Pons (tissue), 1 donor: ENCODE measurements at places on chromosomes 1 and 21.

- DNase-seq, result no peak
Measured at GRCh38 chr1:211497489-211498045, 5.6 kb upstream of the RD3 start.

DNA sequence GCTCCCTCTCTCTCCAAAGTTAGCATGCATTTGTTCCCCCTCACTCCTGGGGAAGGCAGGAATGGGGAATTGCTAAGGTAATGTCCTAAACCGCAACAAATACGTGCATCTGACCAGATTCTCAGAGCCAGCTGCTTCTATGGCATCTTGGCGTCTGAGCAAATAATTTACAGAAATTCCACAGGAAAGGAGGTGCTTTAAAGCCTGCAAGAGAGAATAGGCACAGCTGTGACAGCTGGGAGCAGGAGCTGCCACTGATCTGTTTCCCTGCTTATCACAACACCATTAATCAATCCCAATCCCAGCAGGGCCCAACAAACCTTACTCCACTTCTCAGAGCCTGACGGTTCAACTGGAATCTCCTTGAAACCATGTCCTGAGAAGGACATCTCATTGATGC is 83.5 kb upstream of the ZNF281 start:
- no peak for DNase-seq

DNA sequence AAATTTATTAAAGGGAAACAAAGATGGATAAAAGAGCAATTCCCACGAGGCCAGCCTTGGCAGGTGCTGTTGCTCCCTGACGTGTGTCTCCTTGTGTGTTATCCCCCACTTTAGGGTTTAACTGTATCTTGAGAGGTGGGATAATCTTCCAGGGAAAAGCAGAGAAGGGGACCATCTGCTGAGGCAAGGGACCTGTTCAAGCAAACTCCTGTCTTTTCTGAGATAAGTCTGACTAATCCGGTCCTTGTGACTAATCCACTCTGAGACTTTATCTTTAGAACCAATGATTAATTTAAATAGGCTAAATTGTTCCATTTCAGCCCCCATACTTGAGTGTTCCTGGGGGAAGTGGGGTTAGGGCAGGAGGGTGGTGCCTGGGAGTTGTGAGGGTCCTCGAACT is 163.6 kb downstream of the CAMTA1 start:
- DNase-seq, result no peak

DNA sequence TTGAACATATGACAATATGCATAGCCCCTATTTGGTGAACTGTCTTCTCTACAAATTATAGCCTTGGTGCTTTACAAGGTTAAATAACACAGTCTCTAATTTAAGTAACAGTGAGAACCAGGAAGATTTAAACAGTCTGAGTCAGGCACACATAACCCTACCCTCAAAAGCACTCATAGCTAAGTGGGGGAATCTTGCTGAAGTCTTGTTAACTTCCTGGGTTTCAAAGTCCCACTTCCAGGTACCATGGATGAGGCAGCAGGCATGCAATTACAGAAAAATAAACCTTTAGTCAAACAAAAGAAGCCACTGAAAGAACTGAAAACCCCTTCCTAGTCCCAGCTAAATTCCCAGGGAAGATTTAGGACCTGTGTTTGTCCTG is 147.6 kb downstream of the PBX1 start:
- DNase-seq, result no peak

DNA sequence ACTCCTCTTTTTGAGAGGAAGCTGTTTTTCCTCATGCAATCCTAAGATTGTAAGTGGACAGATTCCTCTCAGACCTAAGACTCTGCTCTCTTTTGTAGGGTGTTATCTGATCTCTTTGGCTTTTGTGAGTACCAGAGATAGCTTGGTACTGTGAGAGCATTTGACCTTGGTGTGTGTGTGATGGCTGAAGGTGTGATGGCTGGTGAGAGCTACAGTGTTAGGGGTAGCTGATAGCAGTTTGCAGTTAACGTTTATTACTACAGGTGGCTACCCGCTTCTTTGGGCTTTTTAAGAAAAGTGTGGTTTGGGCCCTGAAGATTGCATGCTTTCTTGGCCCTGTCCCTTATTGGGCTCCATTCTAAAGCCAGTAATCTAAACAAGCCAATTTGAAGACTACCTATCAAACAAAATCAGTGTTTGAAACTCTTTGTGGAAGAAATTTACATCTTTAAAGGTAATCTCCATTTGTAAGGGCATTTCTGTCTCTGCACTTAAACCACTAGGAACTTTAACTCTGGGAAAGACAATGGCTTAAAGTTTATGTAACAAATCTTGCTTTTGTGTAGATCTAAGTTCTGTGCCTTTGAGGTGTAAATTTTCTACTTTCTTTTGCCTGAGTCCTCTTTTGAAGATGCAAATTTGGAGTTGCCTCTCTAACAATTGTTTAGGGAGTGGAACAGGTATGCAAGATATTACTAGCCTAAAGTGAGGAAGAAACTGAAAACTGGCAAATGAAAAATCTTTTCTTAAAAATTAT is 85.3 kb upstream of the SERBP1 start:
- DNase-seq, result no peak

DNA sequence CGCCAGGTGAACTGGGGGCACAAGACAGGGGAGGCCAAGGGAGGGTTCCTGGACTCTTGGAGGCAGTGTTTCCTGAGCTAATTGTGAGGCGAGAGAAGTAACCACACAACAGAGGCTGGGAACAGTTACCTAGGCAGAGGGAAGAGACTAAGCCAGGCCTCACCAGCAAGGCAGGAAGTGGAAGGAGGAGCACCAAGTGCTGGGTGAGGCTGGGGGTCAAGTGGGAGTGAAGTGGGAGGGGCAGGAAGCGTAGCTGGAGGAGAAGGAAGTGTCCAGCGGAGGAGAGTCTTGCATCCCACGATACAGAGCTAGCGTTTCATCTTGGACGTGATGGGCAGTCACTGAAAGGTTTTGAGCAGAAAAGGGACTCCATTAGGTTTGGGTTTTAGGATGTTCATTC is 48.3 kb upstream of the CAPZB start:
- peak; percentile 28 for DNase-seq

DNA sequence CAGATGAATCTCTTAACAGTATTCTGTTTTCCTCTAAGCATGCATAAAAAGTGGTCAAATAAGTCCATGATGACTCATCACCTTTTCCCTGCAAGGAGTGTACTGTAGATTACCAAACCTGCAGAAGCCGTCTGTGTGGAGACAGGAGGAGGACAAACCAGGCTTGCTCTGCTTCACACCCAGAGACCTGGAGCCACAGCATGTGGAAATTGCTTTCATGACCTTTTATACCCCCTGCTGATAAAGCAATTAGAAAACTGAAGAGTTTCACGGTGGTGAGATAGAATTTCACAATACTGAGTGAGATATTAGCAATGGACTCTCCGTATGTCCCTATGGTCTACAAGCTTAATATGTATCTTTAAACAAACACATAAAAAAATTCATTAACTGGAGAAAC is 9.4 kb downstream of the CORT start:
- no peak for DNase-seq

GRCh38 chr1:197213193-197213592 is 54.9 kb upstream of the CRB1 start:
- DNase-seq, result no peak

DNA sequence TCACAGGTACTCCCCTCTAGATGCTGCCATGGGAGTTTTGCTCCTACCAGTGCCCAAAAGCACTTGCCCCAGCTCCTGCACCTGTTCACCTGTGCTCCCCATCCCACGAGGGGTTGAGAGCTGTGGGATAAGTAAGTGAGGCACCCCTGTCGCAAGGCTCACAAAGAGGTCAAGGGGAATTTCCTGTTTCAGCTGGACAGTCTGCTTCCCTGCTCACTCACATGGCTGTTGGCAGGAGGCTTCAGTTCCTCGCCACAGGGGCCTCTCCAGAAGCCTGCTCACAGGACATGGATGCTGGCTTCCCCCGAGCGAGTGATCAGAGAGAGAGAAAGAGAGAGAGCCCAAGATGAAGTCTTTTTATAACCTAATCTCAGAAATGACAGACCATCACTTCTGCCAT is 8.7 kb upstream of the NCMAP start:
- no peak for DNase-seq

GRCh38 chr1:89945852-89946476 is 48.9 kb upstream of the ZNF326 start:
- no peak for DNase-seq

DNA sequence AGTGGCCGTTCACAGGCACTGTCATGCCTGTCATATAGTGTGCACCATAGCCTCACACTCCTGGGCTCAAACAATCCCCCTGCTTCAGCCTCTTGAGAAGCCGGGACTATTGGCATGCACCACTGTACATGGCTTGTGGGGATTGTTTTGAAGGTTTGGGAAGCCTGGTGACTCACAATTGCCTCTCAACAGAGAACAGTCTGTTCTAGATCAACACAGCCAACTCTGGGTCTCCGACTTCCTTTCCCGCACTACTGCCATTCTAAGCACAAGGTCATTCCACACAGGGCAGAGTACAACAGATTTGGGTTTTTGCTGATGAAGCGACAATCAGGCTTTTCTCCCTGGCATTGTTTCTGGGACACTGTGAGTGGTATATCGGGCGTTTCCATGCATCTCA is 15.5 kb upstream of the AHCTF1 start:
- peak; percentile 68 for DNase-seq

- no peak for DNase-seq
Measured at GRCh38 chr21:27026501-27026900, 59.6 kb upstream of the ADAMTS5 start.

DNA sequence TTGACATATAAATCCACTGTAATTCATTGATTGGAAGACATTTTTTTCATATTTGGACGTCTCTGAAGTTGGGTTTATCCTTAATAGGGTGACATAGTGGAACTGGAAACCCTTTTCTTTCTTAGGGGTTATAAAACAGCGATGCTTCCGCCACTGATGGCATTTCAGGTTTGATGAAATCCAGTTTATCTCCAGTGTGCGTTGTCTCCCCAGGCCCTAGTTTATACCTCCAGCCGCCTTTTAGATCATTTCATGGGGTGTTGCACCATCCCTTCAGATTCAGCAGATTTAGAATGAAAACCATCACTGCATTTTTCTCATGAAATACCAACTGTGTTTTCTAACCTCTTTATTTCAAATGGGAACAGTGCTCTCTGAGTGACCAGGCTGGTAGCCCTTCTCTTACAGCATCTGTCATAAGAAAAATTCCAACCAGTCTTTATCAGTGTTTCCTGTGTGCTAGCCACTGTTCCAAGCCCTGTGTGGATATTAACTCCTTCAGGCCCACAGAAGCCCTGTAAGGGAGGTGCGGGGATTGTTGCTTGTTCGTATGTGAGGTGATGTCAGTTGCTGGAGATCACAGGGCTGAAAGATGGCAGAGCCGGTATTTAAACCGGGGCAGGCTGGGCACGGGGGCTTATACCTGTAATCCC is 19.0 kb downstream of the H6PD start:
- DNase-seq, result no peak

DNA sequence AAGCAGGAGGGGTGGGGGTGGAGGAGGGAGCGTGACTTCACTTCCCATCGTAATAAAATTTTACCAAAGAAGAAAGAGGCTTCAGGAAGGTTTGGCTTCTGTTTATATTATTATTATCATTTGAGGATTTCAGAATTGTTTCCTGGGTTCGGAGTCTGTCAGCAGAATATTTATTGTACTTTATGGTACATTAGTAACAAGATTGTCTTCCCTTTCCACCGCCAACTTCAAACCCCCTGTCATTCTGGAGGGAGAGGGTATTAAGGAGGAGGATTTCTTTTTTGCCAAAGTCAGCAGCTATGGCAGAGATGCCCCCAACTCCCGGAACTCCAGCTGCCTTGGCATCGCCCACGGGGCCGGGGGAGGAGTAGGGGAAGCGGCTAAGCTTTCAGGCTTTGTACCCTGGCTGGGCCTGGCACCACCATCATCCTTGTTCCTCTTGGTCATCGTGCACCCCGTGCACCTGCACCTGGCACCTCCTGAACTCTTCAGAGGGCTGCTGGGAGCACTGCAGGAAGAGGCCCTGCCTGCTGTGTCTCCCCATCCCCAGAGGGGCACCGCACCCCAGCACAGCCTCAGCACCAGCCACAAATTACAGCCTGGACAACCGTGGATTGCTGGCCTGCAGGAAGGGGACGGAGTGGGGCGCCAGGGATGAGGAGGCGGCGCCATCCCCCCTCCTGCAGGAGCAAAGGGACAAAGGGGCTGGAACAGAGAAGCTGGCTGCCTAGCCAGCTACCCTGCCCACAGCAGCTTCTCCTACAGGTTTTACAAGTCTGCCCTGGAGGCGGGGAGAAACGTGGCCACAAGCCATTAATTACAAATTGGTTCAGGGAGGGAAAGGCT is 24.0 kb upstream of the PAX7 start:
- DNase-seq, result no peak

- DNase-seq, result peak; percentile 80
Measured at GRCh38 chr1:183470147-183470960, 1.9 kb upstream of the SMG7 start.

DNA sequence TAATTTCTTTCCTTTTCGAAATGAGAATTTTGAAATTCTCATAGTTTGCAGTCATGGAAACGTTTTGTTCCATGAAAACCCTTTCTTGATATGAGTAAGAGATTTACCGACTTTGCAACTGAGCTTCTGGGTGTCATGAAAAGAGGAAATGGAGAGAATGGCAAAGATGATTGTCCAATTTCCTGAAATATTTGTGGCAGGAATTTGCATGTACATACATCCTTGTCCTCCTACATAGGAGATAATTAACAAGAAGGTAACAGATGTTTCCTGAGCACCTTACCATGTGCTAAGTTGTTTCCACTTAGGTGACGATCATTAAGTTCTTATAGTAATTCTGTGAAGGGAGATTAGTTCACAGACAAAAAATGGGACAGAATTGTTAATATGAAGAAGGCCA is 170.7 kb downstream of the NEGR1 start:
- DNase-seq, result no peak

DNA sequence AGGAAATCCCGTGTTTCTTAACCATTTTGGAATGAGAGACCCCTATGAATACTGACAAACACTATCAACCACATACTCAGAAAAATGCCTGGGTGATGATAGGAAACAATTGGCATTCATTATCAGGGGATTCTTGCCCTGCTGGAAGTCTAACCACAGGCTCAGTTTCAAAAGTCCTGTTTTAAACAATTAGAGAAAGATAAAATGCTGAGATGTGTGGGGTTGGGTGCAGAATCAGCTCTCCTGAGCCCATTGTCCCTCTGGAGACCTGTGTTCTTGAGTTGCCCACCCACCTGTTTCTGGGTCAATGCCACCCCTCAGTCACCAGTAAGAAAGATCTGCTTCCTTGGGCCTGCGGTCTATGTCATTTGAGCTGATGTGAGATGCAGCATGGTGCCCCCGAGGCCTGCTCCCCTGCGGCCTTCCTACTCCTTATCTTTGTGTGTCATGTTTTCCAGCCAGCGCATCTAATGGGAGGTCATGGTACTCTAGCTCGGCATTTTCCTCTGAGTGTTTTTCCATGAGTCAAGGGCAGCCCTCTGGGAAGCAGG is 130.3 kb upstream of the PLXNA2 start:
- DNase-seq, result no peak
